ENCODE measurements at places on chromosomes 3 and 15.
A peak's percentile ranks its signal among the peaks of the same experiment; 100 is the strongest.

DNA sequence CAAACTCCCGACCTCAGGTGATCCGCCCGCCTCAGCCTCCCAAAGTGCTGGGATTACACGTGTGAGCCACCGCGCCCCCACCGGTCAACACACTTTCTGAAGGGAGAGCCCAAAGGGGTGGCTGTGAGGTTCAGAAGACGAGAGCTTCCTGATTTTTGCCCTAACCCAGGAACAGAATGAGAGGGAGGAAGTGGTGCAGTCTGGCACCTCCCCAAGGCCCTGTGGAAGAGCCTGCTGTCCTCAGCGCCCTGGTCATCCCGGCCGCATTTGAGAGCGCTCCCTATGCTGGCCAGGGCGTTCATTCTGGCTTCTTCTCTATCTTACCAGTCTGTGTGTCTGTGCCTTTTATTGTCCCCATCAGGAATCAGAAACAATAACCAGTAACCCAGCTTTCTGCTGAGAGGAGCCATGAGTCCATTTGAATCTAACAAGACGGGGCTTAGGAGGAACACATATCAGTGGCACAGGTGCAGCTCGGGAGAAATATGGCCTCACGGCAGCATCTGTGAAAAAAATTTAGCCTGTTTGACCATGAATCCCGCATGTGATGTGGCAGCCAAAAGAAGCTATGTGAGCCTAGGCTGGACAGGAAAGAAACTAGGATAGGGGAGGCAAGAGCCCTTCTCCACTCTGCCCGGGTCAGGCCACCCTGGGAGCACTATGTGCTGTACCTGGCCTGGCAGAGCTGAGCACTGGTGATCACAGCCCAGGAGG, 12.9 kb downstream of the BDH1 start:
- DNase-seq: no peak

GRCh38 chr3:12449889-12450682, 34.2 kb upstream of the TSEN2 start:
- no peak for DNase-seq

DNA sequence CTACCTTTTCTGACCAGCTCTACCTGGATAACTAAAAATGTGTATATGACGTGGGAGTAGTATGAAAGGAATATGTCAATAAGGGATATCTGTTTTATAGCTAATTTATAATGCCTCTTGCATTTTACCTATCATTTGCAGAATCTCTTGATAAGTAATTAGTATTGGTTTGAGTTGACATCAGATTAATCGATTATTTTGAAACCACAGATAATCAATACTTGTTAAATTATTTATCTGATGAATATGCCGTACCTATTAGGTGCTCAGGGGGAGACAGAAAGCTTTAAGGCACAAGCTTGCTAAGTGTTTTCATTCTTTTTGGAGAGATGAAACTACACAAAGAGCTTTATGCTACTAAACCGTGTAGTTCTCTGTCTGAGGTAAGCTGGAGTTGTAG, 24.3 kb downstream of the NR1D2 start:
- no peak for DNase-seq

- DNase-seq: no peak
Measured at GRCh38 chr3:31615071-31615875, 82.5 kb downstream of the STT3B start.

DNA sequence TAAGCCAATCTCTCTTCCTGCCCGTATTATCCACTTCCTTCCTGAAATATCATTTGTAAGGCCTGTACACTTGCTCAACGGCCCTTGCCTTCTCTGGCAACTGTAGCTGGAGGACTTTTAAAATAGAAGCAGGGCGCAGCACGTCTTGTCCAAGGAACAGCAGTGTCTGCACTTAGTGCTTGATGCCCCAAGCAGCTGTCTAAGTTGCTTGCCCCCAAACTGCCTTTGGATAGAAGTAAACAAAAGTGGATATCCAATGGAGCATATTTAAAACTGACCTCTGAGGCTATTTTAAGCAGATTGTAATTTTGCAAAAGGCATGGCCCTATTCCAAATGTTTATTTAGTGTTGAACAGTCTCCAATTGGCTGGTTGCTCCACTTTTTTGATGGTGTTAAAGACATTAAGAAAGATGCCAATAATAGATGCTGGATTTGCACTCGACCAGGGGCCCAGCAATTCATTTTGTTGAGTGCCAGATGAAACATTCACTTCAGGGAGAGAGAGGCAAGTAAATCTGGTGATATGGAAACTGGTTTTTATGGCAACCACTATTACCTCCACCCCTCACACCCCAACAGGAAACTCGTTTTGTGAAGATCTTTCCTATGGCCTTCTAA, 526.8 kb upstream of the TBL1XR1 start:
- peak; percentile 84 for DNase-seq

- no peak for DNase-seq
Measured at GRCh38 chr3:186162221-186162620, 53.3 kb upstream of the ETV5 start.

- DNase-seq: no peak
Measured at GRCh38 chr3:30645077-30645476, 38.7 kb downstream of the TGFBR2 start.

GRCh38 chr15:53454535-53454842, 305.0 kb downstream of the WDR72 start:
- no peak for DNase-seq

- DNase-seq: peak; percentile 40
Measured at GRCh38 chr3:89360156-89360555, 252.7 kb downstream of the EPHA3 start.

DNA sequence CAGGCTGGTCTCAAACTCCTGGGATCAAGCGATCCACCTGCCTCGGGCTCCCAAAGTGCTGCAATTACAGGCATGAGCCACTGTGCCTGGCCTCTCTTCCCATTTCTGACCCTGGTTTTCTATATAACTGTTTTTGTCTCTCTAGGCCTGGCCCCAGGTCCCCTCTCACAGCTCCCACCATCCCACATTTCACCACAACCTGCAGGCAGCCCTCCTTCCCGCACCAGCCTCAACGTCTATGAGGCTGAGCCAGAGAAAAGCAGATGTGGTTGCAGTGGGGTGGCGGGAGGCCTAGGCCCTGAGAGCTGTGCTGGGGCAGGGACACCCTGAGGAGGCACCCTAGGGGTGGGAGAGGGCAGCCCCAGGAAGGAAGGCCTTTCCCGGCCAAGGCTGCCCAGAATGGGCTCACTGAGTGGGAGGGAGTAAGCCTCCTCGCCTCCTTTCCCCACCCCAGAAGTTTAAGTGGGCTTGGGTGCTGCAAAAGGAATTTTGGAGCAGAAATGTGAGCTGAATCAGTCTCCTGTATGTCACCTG, 99.7 kb downstream of the LSM3 start:
- no peak for DNase-seq

GRCh38 chr15:78016860-78017259, 60.7 kb downstream of the TBC1D2B start:
- DNase-seq: no peak

DNA sequence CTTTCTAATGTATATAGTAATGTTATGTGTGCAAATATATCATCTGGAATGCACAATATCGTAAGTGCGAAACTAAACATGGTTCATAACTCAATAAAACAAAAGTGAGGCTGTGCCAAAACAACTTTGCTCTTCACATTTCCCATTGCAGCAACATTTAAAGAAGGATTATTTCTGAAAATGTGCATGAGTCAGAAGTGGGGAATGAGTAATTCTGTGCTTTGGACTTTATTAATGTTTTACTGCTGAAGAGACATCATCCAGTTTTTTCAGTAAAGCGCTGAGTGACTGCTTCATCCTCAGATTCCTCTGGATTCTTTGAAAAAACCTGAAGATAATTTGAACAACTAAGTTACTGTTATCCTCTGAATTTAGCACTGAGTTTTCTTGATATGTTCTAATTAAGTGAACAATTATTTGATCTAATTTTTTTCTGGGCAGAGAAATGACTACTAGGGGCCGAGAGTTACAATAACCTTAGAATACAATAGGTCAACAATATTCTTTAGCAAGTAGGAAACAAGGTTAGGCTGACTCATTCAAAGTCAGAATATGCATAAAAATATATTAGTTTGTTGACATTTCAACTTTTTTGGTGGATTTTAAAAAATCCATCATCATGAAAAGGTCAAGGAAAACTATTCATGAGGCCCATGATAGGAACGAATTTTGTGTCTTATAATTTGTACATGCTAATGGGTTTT, 20.0 kb upstream of the PLCL2 start:
- DNase-seq: peak; percentile 79

DNA sequence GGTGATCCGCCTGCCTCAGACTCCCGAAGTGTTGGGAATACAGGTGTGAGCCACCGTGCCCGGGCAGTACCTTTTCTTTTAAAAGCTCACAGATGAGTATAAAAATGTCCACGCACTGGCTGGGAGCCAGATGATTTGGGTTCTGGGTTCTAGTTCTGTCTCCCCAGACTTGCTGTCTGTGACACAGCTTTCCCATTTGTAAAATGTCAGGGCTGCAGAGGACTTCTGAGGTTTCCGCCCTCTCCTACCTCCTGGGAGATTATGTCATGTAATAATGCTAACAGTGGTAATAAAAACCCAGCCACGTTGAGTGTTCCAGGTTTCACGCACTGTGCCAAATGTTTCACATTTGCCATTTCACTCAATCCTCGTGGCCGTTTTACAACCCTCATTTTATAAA, 1.3 kb upstream of the PPP4R2 start:
- no peak for DNase-seq

DNA sequence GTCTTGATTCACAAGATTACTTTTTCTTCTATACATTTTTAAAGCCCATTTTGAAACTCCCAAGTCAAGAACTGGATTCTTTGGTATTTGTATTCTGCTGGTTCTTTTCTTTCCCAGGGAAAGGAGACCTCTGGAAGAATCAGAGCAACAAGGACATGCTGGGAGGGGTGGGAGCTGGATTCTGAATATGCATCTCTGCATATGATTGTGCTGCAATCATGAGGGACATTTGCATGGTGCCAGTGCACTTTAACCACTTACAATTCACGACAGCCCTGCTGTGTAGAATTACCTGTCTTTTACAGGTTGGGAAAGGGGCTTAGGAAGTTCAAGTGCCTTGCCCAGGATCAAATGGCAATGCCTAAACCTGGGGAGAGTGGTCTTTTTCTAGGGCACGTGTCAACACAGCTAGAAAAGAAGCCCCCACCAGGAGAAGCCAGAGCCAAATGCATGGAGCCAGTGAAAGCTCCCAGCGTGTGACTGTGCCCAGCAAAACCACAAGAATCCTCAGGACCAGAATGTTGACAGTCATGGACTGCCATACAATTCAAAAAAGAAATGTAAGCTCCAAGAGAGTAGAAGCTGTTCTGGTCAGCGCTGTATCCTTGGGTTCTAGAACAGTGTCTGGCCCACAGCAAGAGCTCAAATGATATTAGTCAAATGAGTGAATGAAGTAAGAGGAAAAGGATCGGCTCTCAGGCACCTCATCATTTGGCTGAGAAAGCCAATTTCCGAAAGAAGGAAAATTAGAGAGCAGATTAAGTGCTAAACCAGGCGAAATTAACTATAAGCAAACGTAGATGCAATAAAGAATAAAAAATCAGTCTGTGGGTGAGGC, 84.5 kb upstream of the MEF2A start:
- no peak for DNase-seq

Measured in cardiac fibroblast (primary cell).